Uterus (tissue), 4 donors: ENCODE measurements at places on chromosomes 5 and 9.

DNA sequence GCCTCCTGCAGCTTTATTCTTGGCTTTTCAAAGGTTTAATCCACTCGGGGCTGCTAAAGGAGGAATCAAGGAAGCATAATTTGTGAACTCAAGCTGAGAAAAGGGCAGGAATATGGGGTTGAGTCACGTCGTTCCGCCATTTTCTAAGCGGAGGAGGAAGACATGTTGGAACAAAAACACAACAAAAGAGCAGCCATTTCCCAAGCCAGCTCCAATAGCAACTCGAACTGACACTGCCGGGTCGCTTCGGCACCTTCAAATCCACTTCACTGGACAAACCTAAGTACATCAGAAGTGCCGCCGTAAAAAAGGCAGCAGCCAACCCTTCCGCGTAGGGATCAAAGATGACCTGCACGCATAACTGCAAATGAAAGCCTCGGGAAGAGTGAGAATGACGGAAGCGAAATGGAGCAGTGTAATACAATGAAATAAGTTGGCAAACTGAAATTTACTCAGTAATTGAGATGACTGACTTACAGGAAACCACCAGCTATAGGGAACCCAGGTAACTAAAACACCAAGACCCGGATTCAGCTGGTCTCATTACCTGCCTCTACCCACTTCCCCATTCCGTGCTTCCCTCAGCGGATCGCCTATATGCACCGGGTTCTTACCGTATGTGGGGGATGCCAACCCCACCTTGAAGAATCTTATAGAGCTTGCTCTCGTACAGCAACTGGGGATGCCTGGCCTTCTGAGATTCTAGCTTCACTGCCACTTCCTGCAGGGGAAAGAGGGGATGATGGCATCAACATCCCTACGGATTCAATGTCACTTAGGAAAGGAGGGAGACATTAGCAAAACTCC lies 1.6 kb downstream of the CSNK1A1 start:
- no peaks in the 10 kb centered on the region for H3K36me3 ChIP-seq
- H3K27me3 ChIP-seq, result no peaks in the 10 kb centered on the region
- peak overlapping the region; percentile 90 for H3K4me3 ChIP-seq
- peaks cover 5% of the 10 kb centered on the region for H3K4me1 ChIP-seq

DNA sequence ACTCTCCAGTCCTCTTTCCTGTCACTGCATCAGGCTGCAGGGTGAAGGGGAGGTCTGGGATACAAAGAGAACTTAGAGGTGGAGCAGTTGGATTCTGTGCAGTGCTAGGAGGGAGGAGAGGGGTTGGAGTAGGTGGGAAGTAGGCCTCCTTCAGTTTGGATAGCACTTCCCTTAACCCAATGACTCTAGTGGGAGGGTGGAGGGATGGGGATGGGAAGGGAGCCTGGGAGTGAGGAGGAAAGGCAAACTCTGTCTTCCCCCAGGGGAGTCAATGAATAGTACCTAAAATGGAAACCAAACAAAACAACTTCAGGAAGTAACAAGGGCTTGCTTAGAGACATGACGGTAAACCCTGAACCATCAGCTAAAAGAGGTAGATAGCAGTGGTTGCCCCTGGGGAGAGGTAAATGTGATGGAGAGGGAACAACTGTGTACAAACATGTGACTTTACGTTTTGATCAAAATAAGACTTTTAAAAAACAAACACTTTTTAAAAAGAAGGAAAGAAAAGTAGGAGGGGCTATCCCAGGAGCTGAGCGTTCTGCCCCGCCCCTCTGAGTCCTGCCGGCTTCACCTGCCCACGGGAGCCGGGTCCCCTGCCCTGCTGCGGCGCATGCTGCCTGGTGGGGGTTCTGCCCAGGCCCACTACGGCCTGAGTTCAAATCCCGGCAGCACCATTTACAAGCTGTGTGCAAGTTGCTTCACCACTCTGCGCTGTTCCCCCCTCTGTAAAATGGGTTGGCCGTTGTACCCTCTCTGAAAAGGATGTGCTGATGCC lies 30.9 kb downstream of the GSN start:
- H3K27ac ChIP-seq, result peak overlapping the region; percentile 95
- H3K36me3 ChIP-seq, result no peaks in the 10 kb centered on the region
- peaks cover 62% of the 10 kb centered on the region for H3K4me1 ChIP-seq
- no peaks in the 10 kb centered on the region for H3K27me3 ChIP-seq
- peak overlapping the region; percentile 46 for H3K4me3 ChIP-seq
- DNase-seq, result peak; percentile 81

GRCh38 chr5:180332051-180332517 lies 21.1 kb downstream of the GFPT2 start:
- no peak for DNase-seq
- H3K27ac ChIP-seq, result peak overlapping the region; percentile 62
- no peaks in the 10 kb centered on the region for H3K36me3 ChIP-seq
- H3K4me1 ChIP-seq, result peaks cover 10% of the 10 kb centered on the region
- H3K4me3 ChIP-seq, result no peak overlapping the region

GRCh38 chr5:31581498-31582099 lies 49.5 kb downstream of the C5orf22 start:
- H3K4me1 ChIP-seq, result no peaks in the 10 kb centered on the region
- no peaks in the 10 kb centered on the region for H3K36me3 ChIP-seq
- no peaks in the 10 kb centered on the region for H3K27me3 ChIP-seq
- H3K27ac ChIP-seq, result no peak overlapping the region
- DNase-seq, result no peak

GRCh38 chr5:4995014-4995413 lies 145.1 kb upstream of the ADAMTS16 start:
- no peaks in the 10 kb centered on the region for H3K4me1 ChIP-seq
- no peak overlapping the region for H3K27ac ChIP-seq
- H3K4me3 ChIP-seq, result no peak overlapping the region
- no peaks in the 10 kb centered on the region for H3K27me3 ChIP-seq
- DNase-seq, result no peak

DNA sequence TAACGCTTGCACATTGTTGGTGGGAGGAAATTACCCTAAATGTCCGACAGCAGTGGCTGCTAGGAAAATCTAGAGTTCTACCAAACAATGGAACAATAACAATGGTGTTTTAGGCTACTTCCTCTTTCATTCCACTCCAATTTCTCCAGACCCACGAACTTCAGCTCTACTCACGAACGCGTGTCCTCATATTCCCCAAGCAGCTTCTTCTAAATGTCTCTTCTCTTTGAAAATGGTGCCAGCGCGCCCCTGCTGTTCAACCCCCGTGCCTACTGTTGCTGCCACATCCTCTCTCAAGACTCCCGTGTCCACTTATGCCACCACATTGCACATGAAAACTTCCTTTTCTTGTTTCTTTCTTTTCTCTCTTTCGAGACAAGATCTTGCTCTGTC lies 25.6 kb downstream of the OR2V2 start:
- H3K27ac ChIP-seq, result no peak overlapping the region
- peaks cover 15% of the 10 kb centered on the region for H3K27me3 ChIP-seq
- no peaks in the 10 kb centered on the region for H3K36me3 ChIP-seq

DNA sequence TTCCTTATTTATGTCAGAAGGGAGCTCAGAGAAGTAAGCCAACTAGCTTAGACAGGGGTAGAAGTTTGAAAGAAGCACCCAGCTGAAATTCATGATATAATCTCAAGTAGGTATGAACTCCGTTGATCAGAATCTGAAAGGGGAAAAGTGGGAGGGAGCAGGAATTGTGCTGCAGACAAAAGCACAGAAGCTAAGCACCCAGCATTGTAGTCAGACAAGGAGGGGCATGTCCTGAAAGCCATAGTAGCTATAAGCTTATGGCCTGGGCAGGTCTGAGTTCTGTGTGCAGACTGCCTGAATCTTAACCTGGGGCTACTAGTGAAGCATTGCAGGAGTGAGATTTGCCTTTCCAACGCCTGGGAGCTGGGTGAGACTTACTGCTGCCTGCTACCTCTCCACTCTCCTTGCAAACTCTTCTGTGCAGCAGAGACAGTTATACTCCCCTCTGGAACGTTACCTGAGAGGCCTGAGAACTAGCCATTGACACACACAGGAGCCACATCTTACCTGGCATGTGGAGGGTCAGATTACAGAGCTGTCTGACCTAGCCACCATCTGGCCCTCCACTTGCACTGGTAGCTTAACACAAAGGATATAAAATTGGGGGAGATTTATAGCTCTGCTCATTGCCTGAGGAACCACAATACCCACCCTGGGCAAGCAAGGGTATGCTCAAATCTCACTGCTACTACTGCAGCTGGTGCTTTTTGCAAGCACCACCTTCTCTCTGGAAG lies 9.8 kb upstream of the CYLC2 start:
- H3K36me3 ChIP-seq, result no peaks in the 10 kb centered on the region
- H3K27me3 ChIP-seq, result no peaks in the 10 kb centered on the region
- no peak overlapping the region for H3K4me3 ChIP-seq
- H3K27ac ChIP-seq, result no peak overlapping the region

- no peaks in the 10 kb centered on the region for H3K27me3 ChIP-seq
- no peaks in the 10 kb centered on the region for H3K4me1 ChIP-seq
- H3K36me3 ChIP-seq, result no peaks in the 10 kb centered on the region
These were observed 316.0 kb upstream of the DMAC1 start for GRCh38 chr9:8115570-8115969.

DNA sequence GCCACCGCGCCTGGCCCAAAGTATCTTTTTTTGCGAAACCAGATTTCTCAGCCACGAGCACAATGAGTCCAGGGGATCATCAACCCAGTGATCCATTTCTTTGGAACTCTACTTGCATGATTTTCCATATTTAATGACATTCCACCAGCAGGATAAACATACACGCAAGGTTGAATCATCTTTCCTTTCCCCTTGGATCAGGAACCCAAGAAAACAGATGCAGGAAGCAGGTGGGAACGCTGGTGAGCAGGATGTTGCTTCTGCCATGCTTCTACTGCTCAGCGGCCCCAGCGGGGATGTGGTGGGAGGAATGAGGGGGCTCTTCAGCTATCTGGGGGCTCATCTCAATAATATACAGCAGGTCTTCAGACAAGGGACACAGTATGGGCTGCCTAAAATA lies 118.2 kb downstream of the SEC61B start:
- H3K27me3 ChIP-seq, result no peaks in the 10 kb centered on the region
- no peaks in the 10 kb centered on the region for H3K4me1 ChIP-seq
- no peak overlapping the region for H3K4me3 ChIP-seq
- no peak overlapping the region for H3K27ac ChIP-seq
- H3K36me3 ChIP-seq, result no peaks in the 10 kb centered on the region

- no peak for DNase-seq
- H3K36me3 ChIP-seq, result no peaks in the 10 kb centered on the region
- H3K27ac ChIP-seq, result no peak overlapping the region
- H3K4me1 ChIP-seq, result no peaks in the 10 kb centered on the region
- no peak overlapping the region for H3K4me3 ChIP-seq
These were observed 119.2 kb upstream of the ABCA1 start for GRCh38 chr9:105046907-105047741.

GRCh38 chr5:163838738-163839137 lies 333.3 kb downstream of the MAT2B start:
- no peak overlapping the region for H3K4me3 ChIP-seq
- no peak overlapping the region for H3K27ac ChIP-seq
- DNase-seq, result no peak
- no peaks in the 10 kb centered on the region for H3K27me3 ChIP-seq
- H3K36me3 ChIP-seq, result no peaks in the 10 kb centered on the region

DNA sequence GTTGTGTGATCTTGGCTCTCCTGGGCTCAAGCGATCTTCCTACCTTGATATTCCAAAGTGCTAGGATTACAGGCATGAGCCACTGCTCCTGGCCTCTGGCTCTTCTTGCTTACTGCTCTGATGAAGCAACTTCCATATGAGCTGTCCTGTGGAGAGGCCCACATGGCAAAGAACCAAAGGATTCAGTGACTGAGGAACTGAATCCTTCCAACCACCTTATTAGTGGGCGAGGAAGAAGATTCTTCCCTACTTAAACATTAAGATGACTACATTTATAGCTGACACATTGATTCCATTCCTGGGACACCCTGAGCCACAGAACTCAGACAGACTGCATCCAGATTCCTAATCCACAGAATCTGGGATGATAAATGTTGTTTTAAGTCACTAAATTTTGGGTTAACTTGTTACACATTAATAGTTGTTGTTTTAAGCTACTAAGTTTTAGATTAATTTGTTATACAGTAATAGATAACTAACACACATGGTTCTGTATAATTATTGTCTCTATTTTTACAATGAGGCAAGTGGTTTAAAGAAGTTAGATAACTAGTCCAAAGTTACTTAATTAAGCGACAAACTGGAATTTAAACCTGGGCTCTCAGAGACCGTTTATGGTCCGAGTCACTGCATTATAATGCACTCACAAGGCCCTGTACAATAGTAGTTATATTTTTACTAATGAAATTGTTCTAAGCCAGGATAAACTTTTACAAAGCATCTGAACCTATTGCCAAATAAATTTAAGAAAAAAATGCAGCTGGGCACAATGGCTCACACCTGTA lies 16.7 kb upstream of the SLCO4C1 start:
- H3K36me3 ChIP-seq, result no peaks in the 10 kb centered on the region
- no peak overlapping the region for H3K27ac ChIP-seq
- no peaks in the 10 kb centered on the region for H3K27me3 ChIP-seq
- DNase-seq, result no peak

DNA sequence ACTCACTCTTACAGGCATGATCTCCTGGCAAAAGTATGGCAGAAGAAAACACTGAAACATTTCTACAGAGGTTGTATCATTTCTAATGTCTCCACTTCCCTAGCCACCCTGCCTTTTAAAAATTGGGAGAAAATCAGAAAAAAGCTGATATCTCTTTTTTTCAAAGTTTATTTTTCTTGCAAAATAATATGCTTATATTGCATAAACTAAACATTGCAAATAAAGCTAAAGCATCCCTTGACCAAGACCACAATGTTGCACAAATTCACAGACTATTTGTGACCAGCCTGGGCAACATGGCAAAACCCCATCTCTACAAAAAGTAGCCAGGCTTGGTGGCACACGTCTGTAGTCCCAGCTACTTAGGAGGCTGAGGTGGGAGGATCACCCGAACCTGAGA lies 183.3 kb upstream of the ELAVL2 start:
- H3K4me3 ChIP-seq, result no peak overlapping the region
- H3K27ac ChIP-seq, result no peak overlapping the region
- no peaks in the 10 kb centered on the region for H3K27me3 ChIP-seq
- no peaks in the 10 kb centered on the region for H3K36me3 ChIP-seq

DNA sequence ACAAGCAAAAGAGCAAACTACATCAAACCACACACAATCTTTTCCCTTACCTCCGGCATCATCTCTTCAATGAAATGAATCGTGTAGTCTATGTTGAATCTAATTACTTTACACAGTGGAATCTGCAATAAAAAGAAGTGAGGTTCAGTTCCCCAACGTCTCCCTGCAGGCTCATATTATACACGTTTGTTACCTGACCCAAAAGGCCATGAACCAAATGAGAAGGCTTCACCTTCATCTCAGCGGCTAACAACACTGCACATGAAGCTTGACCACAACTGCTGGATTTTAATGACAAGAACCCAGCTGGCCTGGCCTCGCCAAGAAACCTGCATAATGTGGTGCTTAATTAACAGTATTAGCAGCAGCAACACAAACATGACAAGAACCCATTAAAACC lies 45.5 kb downstream of the DROSHA start:
- H3K27ac ChIP-seq, result no peak overlapping the region
- DNase-seq, result no peak
- H3K4me3 ChIP-seq, result no peak overlapping the region
- no peaks in the 10 kb centered on the region for H3K36me3 ChIP-seq
- no peaks in the 10 kb centered on the region for H3K4me1 ChIP-seq

- no peak for DNase-seq
- H3K4me3 ChIP-seq, result no peak overlapping the region
- no peak overlapping the region for H3K27ac ChIP-seq
- no peaks in the 10 kb centered on the region for H3K4me1 ChIP-seq
- H3K36me3 ChIP-seq, result no peaks in the 10 kb centered on the region
These were observed 805.1 kb downstream of the NR2F1-AS1 start for GRCh38 chr5:92775711-92776615.

- H3K4me3 ChIP-seq, result no peak overlapping the region
- H3K4me1 ChIP-seq, result peaks cover 22% of the 10 kb centered on the region
- peak overlapping the region; percentile 91 for H3K27ac ChIP-seq
- no peaks in the 10 kb centered on the region for H3K27me3 ChIP-seq
These were observed 5.6 kb downstream of the ZNF462 start for GRCh38 chr9:106868565-106868964.
